ENCODE measurements at places on chromosomes 5 and 9.

- DNase-seq = no peak
Measured at GRCh38 chr9:71612889-71613288, 155.4 kb downstream of the CEMIP2 start.

GRCh38 chr5:123035360-123035917 lies 1.1 kb downstream of the PPIC start:
- DNase-seq = no peak

GRCh38 chr9:89811356-89811755 lies 206.5 kb downstream of the GADD45G start:
- DNase-seq = no peak

DNA sequence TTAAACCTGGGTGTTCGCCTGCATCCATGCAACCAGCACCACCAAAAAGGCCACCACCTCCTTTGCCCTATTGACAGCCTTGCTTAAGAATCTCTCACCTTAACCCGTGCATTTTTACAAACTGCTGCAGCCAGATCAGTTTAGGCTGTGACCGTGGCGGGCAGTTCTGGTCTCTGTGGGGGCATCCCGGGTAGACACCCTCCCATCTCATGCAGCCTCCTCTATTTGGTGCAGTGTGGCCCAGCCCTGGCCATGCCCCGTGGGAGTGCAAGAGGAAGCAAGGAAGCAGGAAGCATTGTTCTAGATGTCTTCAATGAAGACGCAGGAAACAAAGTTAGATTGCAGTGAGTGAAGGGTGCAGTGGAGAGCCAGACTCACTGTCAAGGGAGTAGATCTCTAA lies 108.8 kb upstream of the MVB12B start:
- DNase-seq = no peak

GRCh38 chr9:125651576-125652232 lies 55.3 kb downstream of the MAPKAP1 start:
- no peak for DNase-seq

DNA sequence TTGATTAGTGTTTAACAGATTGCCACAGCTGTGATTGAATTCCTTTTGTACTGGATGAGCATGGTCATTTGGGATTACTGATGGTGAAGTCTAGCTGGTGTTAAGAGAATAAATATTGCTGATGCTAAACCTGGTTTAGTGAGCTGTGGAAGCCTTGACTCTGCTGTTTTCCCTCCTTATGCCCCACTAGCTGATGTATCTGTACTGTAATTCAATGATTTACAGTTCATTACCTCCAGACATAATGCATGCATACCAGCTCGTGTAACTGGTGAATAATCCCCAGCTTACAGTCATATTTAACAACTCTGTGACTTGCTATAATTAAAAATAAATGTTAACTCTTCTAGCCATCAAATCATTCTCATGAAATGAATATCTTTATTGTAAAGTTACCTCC lies 1.7 kb upstream of the CMYA5 start:
- no peak for DNase-seq

GRCh38 chr5:160029004-160029403 lies 20.1 kb downstream of the TTC1 start:
- DNase-seq = no peak

DNA sequence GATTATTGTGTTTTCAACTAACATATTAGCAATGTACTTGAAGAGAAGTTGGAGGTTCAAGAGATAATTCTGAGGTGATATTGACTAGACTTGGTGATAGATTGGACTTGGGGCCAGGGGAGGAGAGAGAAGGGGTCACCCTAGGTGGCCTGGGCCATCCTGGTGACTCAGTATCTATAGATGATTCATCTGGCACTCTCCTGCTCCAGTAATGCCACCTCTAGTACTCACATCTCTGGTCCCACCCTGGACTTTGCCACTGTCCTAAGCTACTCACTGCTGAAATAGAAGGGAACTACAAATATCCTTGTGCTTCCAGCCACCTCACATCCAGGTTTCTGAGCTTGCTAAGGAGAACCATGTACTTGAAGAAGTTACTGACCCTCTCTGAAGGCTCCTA lies 249.9 kb downstream of the ARRDC3 start:
- no peak for DNase-seq

- no peak for DNase-seq
Measured at GRCh38 chr5:12691330-12691729, 787.1 kb upstream of the CTNND2 start.

DNA sequence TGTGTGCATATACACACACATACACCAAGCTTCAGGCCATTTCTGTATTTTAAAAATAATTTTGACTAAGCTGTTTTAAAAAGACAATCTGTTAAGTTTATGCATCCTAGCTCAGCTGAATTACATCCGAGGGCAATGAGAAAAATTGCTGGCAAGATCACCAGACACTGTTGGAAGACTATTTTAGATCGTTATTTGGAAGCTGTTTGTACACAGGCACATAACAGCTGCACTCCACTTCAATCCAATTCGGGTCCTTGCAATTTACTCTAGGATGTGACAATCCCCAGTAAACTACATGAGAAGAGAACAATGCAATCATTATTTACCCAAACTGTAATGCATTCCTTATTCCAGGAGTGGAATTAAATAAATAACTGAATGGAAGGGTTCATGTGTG lies 79.3 kb upstream of the RASA1 start:
- DNase-seq = no peak

GRCh38 chr9:28407351-28407750 lies 834.1 kb upstream of the C9orf72 start:
- DNase-seq = no peak

- no peak for DNase-seq
Measured at GRCh38 chr5:60277941-60278340, 384.4 kb upstream of the PDE4D start.

GRCh38 chr9:81635521-81636254 lies 53.7 kb downstream of the TLE1 start:
- no peak for DNase-seq

- no peak for DNase-seq
Measured at GRCh38 chr5:174325431-174325830, 279.9 kb downstream of the NSG2 start.

DNA sequence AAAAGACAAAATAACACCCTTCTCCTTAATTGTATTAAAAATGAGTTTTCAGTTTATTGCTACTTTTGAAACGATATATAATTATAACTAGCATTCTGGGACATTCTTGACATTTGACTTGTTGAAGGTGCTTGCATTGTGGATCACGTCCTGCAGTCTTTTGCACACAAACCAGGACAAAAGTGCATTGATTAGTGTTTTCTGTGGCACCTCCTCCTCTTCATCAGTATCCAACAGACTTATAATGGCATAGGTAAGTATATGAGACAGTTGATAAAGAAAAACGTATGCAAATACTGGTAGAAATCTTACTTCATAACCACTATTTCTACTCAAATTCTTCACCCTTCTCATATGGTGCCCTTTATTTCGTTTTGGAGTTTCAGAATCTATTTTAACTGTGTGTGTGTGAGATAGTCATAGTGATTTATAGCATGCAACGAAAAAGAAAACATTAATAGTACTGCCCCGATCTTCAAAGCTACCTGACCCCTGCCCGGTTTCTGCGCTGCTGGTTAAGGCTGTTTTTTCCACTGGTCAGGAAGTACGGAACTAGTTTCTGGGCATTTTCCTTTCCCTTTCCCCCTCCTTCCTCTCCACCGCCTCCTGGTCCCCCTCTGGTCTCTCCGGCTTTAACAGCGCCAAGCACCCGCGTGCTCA lies 639 bp upstream of the RASA1 start:
- no peak for DNase-seq

GRCh38 chr5:36392818-36393217 lies 91.1 kb upstream of the RANBP3L start:
- no peak for DNase-seq

DNA sequence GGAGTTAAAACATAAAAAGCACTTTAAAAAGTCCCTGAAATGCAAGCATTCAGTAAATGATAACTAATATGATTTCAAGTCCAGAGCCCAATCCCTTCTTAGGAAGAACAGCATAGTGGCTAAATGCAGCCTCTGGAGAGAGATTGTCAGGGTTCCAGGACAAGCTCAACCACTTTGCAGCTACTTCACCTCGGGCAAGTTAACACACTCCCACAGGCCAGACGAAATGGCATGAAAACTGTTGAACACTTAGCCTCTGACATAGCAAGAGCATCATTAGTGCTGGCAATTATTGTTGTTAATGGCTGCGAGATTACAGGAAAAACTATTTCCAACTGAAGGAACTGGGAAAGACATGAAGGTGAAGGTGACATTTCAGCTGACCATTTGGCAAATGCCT lies 205.8 kb downstream of the GRIA1 start:
- no peak for DNase-seq

DNA sequence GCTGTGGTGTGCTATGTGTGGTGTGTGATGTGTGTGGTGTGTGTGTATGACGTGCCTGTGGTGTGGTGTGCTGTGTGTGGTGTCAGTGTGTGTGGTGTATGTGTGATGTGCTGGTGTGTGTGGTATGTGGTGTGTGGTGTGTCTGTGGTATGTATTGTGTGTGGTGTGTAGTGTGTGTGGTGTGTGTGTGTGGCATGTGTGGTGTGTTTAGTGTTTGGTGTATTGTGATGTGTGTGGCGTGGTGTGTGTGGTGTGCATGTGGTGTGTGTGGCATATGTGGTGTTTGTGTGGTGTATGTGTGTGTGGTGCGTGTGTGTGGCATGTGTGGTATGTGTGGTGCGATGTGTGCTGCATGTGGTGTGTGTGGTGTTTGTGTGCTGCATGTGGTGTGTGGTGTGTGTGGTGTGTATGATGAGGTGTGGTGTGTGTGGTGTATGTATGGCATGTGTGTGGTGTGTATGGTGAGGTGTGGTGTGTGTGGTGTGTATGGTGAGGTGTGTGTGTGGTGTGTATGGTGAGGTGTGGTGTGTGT lies 18.3 kb upstream of the RNU6ATAC start:
- DNase-seq = no peak

DNA sequence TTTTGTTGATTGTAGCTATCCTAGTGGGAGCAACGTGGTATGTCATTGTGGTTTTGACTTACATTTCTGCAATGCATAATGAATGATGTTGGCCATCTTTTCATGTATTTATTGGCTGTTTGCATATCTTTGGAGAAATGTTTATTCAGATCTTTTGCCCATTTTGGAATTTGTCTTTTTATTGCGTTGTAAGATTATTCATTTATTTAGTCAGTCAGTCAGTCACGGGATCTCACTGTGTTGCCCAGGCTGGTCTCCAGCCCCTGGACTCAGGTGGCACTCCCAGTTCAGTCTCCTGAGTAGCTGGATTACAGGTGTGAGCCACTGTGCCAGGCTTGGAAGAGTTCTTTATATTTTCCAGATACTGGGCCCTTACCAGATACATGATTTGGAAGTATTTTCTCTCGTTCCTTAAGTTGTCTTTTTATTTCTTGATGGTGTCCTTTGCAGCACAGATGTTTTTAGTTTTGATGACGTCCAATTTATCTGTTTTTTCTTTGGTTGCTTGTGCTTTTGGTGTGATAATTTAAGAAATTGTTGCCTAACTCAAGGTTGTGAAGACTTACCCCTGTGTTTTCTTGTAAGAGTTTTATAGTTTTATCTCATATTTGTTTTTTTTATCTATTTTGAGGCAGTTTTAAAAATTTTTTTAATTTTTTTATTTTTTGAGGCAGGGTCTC lies 67.1 kb downstream of the EHMT1 start:
- no peak for DNase-seq

DNA sequence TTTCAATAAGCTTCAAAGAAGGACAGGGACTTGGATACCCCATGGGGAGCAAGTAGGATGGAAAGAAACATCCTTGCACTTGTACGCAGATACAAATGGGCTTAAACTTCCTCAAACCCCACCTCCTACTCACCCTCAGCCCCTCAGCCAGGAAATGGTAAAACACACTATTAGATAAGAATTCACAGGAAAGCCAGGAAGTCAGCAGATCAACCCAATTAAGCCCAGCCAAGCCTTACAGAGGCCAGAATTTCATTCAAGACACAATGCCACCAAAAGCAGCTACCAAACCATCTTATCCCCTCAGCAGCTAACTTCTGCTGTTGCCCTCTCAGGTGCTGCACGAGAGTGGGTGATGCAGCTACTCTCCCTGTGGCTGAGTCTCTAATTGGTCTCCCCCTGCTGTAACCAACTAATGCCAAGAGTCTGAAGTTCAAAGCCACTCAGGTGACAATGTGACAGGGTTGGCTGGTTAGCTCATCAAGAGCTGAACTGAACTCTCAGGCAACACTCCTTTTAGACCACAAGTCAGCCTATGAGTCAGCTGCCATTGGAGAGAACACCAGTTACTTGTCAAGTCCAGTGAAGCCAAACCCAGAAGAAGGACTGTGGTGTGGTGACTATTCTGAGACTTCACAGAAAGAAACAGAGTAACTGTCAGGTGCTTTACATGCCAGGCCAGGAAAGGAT lies 201.9 kb downstream of the ZNF608 start:
- no peak for DNase-seq

GRCh38 chr5:92402956-92403702 lies 1020.0 kb upstream of the ARRDC3 start:
- DNase-seq = no peak

GRCh38 chr5:168434746-168435321 lies 51.4 kb upstream of the RARS1 start:
- DNase-seq = no peak

DNA sequence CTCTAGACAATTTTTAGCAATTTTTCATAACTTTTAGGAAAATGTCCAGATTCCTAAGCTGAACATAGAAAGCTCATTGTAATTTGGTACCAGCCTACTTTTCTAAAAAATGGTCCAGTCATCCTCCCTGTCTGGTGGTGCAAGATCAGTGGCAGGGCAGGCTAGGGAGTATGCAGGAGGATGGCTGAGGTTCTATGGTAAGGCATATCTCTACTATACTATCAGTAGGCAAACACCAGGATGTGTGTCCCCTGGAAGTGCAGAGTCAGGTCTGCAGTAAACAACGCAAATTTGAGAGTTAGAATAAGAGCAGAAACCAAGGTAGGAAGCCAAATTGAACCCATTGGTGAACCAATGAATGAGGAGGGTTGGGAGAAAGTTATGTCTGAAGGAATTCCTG lies 22.8 kb upstream of the RFX3 start:
- no peak for DNase-seq

GRCh38 chr5:32206509-32207354 lies 32.6 kb upstream of the GOLPH3 start:
- no peak for DNase-seq

DNA sequence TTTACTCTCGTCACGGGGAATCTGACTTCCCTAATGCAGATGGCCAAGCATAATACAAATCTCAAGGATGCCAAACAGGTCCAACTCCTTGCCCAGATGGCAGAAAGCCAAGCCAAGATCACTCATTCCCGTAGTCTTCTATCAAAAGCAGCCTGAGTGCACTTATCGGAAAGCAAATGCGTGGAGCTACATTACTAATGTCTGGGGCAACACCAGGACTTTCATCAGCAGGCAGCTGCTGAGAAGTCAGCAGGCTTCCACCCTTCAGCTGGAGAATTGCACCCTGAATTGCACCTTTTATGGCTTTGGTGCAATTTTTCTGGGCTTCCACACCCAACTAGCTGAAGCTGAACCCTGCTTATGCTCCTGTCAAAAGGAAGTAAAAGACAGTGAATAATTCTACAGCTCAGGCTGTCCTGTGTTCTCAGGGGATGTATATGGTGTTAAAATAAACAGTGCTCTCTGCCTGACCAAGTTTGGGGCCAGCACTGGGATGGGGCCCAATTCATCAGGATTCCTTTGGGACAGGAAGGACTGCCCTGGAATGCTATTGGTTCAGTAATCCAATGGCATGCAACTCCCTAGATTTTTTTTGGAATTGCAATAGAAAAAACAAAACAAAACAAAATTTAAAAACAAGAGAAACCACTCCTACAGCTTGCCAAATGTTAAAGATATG lies 92.6 kb downstream of the DPYSL3 start:
- no peak for DNase-seq

GRCh38 chr5:78050888-78051287 lies 243.6 kb downstream of the AP3B1 start:
- DNase-seq = no peak

GRCh38 chr9:121284733-121285451 lies 16.9 kb downstream of the GSN start:
- no peak for DNase-seq

Data from HL-60 (cell line).